ENCODE measurements at places on chromosomes 5 and 9. TPM values are rescaled to one million over a fixed set of nuclear protein-coding genes. Genes with fewer than 3 reads are reported as not detected.

The FOXD4L6 gene
- total RNA-seq: 0.09 TPM

The CCNI2 gene
- total RNA-seq: not detected

The ZNF366 gene
- total RNA-seq: not detected

The PTGS1 gene
- 110 TPM for total RNA-seq

The SLC6A3 gene
- total RNA-seq: not detected

The ITK gene
- under 0.01 TPM for total RNA-seq

The DMXL1 gene
- total RNA-seq: 13.1 TPM

The PLCXD3 gene
- total RNA-seq: 11.1 TPM

The BOD1 gene
- 63.5 TPM for total RNA-seq

Data from pericardium fibroblast (primary cell).